Heart left ventricle (tissue), 16 donors: ENCODE measurements at places on chromosomes 6 and 20. TPM values are rescaled to one million over a fixed set of nuclear protein-coding genes. Genes with fewer than 3 reads are reported as not detected.
A peak's percentile ranks its signal among the peaks of the same experiment; 100 is the strongest.

DNA sequence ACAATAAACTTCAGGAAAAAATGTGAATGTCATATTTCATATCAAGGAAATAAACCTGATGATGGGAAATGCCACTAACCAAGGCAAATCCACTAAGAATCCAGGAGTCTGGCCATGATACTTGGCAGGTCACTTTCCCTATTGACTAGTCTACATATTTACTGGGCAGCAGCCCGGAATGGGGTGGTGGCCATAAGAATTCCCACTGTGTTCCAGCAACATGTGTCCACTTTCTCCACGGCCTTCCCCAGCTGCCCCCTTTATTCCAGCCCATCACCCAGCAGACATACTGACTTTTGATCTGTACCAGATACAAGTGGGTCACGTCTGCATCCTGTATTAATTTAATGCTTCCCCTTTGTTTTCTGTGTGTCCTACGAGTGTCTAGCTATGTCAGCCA is 234.5 kb upstream of the PRDM1 start:
- no peak for DNase-seq

The KCNQ5 gene
- total RNA-seq: not detected

DNA sequence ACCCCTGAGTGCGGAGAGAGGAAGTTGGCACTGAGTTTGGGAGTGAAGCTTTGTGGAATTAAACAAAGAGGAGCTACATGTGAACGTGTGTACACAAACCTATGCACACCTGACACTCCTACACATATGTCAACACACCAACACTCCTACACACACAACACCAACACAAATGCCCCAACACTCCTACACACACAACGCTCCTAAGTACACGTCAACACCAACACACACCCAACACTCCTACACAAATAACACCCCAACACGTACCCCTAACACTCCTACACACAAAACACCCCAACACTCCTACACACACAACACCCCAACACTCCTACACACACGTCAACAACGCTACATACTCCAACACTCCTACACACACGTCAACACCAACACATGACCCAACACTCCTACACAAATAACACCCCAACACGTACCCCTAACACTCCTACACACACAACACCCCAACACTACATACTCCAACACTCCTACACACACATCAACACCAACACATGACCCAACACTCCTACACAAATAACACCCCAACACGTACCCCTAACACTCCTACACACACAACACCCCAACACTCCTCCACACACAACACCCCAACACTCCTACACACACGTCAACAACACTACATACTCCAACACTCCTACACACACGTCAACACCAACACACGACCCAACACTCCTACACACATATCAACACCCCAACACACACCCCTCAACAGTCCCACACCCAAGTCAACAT is 40.1 kb upstream of the ZBP1 start:
- no peak for DNase-seq

The SEMG2 gene
- total RNA-seq: not detected

DNA sequence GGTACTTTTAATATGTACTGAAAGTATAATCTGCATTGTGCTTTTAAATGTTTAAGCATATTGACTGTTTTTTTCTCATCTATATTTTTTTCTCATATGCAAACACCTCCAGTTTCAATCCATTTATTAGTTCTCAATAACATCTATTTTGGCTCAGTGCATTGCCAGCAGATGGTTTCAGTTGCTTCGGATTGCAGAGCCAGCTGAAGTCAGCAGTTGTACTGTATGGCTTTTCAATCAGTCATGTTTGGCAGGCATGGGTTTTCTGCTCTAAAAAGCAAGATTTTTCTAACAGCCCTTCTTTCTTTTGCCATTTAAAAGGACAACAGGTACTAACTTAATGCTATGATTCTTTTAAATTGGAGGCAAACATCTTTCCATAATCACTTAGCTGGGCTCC is 121.2 kb downstream of the CD109 start:
- no peak for DNase-seq

DNA sequence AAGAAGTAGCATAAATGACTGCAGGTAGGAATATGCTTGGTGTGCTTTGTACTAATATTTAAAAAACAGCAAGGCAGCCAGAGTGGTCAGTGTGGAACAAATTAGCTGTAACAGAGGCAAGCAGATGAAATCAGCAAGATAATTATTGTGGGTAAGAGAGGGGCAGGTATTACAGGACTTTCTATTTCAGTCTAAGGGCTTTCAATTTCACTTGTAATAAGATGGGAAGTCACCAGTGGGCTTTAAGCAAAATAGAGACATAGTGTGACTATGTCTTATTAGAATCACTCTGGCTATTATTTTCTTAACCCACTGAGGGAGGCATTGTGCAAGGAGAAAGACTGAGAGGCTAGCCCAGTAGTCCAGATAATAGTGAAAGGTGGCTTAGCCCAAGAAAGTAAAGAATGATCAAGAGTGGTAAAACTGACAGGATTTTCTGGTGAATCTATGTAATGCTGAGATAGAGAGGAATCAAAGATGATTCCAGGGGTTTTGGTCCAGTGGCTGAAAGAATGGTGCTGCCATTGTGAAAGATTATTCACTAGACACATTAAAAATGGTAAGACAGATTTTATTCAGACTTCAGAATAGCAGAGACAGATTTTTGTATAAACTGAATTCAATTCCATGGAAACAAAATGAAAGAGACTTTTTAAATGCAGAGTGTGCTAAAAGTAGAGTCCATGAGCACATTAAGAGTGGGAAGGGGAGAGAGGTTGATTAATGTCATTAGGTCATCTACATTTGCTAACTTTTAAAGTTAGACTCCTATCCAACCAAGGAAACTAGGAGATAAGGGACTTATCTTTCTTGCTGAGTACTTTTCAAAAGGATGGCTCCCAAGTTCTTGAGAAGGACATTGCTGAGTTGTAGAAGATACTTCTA is 1136.0 kb downstream of the HACE1 start:
- DNase-seq: no peak

- no peak for DNase-seq
Measured at GRCh38 chr6:33918175-33918695, 114.4 kb upstream of the MLN start.

DNA sequence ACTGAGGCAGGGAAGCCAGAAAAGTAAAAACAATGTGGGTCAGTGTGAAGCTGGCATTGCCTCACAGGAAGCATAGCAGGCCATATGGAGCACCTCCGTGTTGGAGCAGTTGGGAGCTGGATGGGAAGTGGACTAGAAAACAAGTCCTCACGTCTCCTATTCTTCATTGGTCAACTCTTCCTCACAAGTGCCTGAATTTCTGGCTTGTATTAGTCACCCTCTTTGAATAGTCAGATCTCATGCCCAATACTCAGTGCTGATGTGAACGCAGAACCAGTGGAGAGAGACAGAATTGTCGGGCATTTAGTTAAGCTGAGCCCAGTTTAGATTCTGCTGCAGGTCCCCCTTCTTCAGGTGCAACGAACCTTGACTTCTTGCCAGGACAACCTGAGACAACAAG is 22.3 kb upstream of the RSPO3 start:
- DNase-seq: no peak

The C20orf144 gene
- 0.50 TPM for total RNA-seq

DNA sequence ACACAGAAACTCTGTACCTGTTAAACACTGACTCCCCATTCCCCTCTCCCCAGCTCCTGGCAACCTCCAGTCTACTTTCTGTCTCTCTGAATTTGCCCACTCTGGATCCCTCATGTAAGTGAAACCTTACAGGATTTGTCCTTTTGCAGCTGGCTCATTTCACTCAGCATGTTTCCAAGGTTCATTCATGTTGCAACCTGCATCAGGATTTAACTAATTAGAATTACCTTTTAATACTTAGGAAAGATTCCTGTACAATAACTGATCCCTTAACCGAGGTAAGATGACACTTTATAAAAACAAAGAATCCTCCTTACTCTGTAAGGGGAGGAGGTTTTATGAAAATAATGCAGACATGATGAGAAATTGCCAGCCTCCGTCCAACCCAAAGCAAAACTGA is 113.1 kb upstream of the MTHFD1L start:
- no peak for DNase-seq

DNA sequence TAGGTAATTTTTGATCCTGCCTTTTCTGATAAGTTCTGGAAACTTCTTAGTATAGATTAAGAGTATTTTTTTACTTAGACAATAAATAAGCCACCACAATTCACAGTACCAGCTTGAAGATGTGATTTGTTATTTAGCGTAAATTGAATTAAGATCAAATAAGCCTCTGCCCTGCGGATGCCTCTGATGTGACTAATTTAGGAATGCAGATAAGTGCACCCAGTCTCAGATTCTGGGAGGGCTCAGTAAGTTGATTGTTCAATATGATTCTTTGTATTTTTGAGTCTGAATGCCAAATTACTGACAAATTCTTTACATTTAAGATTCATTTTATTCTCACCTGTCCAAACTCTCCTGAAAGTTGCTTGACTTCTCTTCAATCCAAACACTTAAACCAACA is 147.5 kb downstream of the THBS2 start:
- DNase-seq: no peak

DNA sequence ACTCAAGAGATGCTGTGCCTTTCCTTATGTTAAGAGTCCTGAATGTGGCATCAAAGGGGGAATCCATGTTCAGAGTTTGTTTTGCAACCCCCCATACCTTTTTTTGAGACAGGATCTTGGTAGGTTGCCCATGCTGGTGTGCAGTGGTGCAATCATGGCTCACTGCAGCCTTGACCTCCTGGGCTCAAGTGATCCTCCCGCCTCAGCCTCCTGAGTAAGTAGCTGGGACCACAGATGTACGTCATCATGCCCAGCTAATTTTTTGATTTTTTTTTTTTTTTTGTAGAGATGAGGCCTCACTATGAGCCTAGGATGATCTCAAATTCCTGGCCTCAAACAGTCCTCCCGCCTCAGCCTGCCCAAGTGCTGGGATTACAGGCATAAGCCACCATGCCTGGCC is 16.5 kb downstream of the PTPRA start:
- DNase-seq: no peak

The SIGLEC1 gene
- 34.0 TPM for total RNA-seq

DNA sequence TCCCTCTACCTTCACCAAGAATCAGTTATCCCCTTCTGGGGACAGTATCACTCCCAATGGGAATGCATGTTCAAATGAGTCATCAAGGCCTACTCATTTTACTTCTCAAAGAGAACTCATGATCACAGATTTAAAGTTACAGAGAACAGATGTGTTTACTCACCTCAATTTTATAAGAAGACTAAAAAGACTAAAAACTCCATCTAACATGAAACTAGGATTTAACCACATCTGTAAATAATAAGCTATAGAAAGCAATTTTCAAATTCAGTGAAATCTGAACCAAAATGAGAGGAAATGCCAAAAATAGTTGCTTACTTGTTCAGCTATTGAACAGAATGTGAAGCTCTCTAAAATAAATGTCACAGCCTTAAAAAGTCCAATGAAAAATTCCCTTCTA is 300.1 kb upstream of the KCNQ5 start:
- no peak for DNase-seq

DNA sequence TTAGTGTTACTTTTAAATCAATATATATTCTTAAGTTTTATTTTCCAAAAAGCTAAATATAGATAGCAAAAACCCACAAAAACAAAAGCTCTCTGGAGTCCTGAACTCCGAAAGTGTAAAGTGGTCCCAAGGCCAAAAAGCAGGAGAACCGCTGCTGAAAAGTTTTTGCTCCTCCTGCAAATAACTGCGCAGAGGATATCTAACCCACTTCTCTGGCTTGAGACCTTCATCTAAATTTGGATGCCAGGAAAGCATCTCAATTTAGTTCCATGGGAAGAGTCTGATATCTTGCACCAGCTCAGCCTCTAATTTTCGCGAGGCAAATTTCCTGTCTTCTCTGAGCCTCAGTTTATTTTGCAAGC is 523 bp downstream of the MRPS10 start:
- no peak for DNase-seq

GRCh38 chr6:100194535-100194934 is 200.5 kb upstream of the MCHR2 start:
- DNase-seq: no peak

- peak; percentile 87 for DNase-seq
Measured at GRCh38 chr6:43768983-43769525, 957 bp upstream of the VEGFA start.

DNA sequence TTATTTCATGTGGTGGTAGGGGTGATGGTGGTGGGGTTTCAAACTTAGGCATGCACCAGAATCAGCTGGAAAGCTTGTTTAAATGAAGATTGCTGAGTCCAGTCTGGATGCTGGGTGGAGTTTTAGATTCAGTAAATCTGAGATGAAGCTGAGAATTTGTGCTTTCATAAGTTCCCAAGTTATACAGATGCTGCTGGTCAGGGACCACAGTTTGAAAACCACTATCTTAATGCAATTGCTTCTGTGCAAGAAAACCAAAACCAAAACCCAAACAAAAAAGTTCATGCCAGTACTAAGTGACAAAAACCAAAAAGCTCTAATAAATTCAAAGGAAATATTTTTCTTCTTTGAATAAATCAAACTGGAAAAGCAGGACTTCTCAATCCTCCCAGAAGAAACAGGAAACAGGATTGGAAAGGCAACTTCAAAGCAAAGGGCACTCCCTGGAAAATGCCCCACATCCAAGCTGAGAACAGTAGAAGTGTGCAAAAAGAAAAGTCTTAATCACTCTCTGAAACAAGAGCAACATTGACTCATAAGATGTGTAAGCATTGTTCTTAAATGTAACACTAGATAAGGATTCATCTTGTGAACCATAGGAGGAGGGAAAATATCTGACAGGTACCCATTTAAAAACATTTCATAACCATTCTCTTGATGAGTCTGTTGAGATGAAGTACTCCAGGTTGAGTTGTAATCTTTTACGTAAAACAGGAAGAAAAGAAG is 481.5 kb upstream of the HSF2 start:
- DNase-seq: no peak

GRCh38 chr20:59043698-59044097 is 1.1 kb upstream of the PRELID3B start:
- DNase-seq: no peak

GRCh38 chr6:33865478-33866077 is 61.8 kb upstream of the MLN start:
- peak; percentile 10 for DNase-seq

The RALGAPA2 gene
- 20.8 TPM for total RNA-seq

GRCh38 chr20:50874758-50875665 is 56.2 kb downstream of the ADNP start:
- no peak for DNase-seq

GRCh38 chr6:3911614-3912336 is 62.6 kb downstream of the FAM50B start:
- DNase-seq: peak; percentile 69

The CCN5 gene
- total RNA-seq: 7.3 TPM
